Stimulated activated CD4-positive, alpha-beta T cell treated with anti-CD3 and anti-CD28 coated beads, Interleukin-4, amount 100 ng/mL, for 4 hours (primary cell): ENCODE measurements at places on chromosomes 4 and X.

- DNase-seq: no peak
Measured at GRCh38 chrX:73262991-73263390, 48.3 kb upstream of the NAP1L2 start.

DNA sequence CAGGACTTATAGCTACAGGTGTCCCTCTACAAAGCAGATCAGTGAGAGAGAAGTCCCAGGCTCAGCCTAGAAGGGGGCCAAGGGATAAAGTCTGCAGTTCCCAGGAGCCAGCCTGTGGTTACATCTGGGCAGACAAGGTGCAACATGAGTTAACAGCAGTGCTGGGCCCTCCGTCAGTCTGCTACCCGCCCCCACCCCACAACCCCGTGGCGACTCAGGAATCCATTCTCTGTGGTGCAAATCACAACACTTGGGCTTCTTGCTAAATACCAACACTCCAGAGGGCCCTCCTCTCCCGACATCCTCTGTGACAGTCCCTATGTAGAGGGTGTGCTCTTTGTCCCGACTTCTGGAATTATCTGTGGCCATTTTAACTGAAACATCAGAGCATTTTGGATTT lies 13.8 kb downstream of the GPM6B start:
- no peak for DNase-seq

DNA sequence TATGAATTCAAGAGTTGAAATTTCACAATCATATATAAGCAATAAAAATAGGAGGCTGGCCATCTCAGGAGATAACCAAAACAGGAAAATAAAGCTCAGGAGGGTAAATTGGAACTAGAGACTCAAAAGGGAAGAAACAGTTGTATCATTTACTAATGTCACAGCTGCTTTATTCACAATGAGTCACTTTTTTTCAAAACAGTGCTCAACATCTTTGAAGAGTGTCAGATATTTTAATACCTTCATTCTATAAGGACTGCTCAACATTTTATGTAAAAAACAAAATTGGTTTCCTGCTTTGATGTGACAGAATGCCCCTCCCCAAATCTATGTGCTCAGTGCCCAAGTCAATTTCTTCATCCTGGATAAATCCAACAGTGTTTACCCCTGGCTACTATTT lies 97.7 kb downstream of the DDX60 start:
- no peak for DNase-seq

DNA sequence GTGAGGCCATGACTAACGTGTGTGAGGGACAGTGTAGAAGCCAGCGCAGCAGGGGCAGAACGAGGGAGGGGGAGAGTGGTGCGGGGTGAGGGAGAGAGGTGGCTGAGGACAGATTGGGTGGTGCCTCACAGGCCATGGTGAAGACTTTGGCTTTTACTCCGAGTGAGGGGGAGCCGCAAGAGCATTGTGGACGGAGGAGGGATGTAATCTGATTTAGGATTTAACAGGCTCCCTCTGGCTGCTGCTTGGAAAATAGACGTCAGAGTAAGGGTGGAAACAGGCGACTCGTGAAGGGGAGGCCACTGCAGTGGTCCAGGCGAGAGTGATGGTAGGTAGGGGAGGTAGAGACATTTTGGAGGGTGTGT lies 13.0 kb downstream of the PPP1R3F start:
- no peak for DNase-seq

DNA sequence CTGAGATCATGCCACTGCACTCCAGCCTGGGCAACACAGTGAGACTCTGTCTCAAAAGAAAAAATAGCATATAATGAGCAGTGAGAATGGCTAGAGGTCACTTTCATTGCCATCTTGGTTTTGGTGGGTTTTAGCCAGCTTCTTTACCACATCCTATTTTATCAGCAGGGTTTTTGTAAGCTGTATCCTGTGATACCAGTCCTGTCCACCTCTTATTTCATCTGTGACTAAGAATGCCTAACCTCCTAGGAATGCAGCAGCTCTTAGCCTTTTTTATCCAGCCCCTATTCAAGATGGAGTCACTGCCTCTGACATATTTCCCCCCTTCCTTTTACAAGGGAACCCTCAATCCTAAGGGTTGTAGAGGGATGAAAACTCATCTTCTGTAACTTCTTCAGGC lies 26.1 kb upstream of the IGFBP7 start:
- no peak for DNase-seq
